Hepatic stellate cell (primary cell): ENCODE measurements at places on chromosomes 7 and 10.
A peak's percentile ranks its signal among the peaks of the same experiment; 100 is the strongest.

DNA sequence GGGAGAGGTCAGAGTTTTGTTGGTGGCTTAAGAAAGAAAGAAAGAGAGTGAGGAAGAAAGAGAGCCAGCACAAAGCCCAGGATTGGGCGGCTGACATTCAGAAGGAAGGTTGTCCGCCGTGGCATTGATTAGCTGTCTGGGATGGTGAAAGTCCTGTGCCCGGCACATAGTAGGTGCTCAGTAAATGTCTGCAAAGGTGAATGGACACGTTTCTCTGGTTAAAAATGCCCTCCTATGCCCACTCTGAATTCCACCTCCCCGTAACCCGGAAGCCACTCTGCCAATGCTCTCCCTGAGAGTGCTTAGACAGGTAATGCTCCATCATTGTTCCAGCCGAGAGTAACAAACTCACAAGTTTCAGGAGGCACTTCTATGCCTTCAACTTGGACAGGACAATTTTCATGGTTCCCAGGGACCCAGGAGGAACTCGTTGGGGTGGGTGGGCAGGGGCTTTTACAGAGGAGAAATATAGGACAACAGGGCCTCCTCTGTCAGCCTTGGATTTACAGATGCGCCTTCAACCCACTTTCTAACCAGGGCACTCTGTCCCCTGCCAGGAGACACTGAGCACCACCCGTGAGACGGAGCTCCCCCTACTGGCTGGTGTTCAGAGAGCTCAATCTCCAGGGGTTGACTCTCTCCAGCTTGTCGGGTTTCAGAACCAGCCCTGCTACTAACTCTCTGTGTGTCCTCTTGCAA lies 411.5 kb upstream of the ZMIZ1 start:
- DNase-seq = peak; percentile 74

GRCh38 chr10:58590152-58590840 lies 77.6 kb downstream of the BICC1 start:
- peak; percentile 83 for DNase-seq

DNA sequence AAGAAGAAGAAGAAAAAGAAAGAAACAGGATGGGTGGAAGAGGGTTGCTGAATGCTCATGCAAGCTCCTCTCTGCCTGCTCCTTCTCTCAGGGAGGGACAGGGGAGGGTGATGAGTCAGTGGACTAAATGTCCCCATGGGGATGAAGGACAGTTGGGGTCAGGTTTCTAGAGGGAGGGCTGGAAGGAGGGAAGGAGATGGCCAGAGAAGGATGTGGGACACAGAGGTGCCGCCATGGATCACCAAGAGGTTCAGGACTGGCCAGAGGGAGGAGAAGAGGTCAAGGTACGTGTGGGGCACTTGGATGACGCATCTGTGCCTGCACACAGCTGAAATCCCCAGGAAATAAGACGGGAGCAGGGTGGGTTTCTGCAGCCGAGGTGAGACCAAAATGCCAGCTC lies 88.9 kb upstream of the GTF2I start:
- DNase-seq = peak; percentile 38

- DNase-seq = no peak
Observed at GRCh38 chr7:26376175-26376917, 84.7 kb downstream of the SNX10 start.

DNA sequence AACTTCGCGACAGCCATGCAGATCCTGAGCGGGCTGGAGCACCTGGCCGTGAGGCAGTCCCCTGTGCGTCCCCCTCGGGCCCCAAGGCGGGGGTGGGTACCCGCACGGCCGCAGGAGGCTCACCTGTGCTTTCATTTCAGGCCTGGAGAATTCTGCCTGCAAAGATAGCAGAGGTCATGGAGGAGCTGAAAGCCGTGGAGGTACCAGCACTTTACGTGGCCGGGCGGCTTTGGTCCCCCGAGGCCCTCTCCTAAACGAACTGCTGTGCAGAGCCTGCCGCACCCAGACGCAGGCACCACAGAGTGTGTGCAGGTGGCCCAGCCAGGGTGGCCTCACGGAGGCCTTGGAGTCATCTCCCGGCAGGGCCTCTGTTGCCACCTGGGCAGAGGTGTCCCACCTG lies 11.1 kb upstream of the UTF1 start:
- no peak for DNase-seq

DNA sequence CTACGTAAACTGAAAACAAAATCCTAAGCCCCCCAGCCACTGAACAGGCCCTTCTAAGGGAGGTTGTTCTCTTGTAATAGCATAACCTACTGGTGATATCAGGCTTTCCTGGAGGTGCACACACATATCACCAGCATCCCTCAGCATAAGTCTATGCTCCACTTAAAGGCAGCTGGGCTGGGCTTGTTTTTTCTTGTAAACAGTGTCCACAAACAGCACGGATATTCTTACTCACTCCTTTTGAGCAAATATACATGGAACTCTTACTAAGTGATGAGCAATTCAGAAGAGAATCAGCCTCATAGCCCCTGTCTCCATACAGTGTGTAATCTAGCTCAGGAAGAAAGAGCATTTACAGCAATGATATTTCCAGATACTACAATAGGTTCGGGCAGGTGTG lies 2.4 kb downstream of the LRIT1 start:
- no peak for DNase-seq

GRCh38 chr7:37705976-37706375 lies 22.4 kb downstream of the GPR141 start:
- DNase-seq = no peak

DNA sequence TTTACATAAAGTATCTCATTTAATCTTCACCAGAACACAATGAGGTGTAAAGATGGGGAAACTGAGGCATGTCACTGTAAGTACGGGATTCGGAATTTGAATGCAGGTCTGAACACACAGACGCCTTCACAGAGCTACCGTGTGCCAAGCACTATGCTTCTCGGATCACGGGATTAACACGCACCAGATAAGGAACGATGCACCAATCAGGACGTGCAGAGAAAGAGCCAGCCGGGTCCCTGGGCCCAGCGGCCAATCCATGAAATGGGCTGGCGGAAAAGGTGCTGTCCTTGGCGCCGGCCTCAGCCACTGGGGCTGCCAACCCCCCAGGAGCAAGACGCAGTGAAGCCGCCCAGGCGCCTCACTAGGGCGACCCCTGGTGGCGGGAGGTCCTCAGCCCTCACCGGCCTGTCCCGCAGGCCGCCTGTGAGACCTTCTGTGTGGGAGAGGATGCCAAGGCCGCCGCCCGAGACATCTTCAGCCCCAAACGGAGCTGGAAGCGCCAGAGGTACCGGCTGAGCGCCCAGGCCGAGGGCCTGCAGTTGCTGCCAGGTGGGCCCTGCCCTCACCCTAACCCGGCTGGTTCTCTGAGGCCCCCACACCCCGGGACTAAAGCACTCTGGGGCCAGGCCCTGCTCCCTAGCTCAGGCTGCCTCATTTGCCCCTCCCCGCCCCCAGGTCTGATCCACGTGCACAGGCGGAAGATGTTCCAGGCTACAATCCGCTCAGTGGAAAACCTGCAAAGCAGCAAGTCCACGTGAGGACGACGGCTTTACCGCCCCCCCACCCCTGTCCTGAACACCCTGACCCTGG lies 15.6 kb downstream of the ATG9B start:
- peak; percentile 88 for DNase-seq

DNA sequence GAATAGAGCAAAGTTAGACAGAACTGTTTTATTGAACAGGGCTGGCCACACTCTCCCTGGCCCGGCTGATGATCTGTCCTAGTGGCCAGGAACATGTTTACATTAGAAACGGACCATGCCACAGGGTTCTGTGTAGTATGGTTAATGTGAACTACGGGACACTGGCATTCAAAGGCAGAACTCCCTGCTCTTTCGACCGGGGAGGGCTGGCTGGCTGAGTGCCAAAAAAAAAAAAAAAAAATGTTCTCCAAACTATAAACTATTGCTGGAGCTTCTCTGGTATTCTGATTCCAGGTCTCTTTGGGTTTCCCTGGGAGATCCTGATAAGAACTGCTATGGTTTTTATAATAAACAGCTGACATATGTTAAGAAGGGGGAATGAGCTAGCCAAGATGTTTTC lies 1262.6 kb upstream of the SORCS1 start:
- DNase-seq = no peak

GRCh38 chr7:141557360-141557759 lies 6.2 kb downstream of the AGK start:
- DNase-seq = no peak

- no peak for DNase-seq
Observed at GRCh38 chr7:15068324-15068723, 165.8 kb upstream of the DGKB start.

GRCh38 chr7:153657182-153657800 lies 394.9 kb upstream of the DPP6 start:
- DNase-seq = no peak

DNA sequence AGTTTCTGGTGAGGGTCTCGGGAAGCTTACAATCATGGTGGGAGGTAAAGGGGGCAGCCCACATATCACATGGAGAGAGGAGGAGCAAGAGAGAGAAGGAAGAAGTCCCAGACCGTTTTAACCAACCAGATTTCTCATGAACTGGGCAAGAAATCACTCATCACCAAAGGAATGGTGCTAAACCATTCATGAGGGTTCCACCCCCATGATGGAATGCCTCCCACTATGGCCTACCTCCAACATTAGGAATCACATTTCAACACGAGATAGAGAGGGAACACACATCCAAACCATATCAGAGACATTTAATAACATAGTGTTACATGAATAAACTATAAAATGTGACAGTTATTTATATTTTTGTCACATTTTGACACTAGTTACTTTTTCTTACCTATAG lies 214.8 kb upstream of the MAGI2 start:
- DNase-seq = no peak

- DNase-seq = no peak
Observed at GRCh38 chr7:154427533-154427932, 375.3 kb downstream of the DPP6 start.

DNA sequence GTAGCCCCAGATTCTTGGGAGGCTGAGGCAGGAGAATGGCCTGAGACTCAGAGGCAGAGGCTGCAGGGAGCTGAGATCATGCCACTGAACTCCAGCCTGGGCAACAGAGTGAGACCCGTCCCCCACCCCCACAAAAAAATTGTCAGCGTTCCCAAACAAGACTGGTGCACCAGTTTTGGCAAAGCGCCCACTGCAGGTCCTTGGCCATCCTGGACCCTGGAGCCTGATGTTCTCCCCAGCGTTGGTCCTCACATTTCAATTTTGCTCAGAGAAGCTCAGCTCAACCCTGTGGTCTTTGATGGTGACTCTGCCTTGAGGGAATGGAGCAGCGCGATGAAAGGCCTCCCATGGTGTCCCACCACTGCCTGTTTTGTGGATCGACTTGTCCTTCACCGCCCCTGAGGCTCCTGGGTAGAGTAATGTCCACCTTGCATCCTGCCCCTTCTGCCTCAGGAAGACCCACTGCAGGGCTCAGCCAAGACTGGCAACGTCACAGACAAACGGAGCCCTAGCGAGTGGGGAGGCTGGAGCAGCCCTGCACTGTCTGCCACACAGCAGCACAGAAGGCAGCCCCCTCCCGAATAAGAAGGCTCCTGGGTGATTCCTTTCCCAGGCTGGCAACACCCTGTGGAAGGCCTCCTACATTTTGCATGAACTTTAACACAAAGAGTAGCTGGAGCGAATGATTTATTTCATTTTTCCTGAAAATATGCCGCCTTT lies 410.9 kb downstream of the TCERG1L start:
- no peak for DNase-seq

GRCh38 chr7:43351683-43352082 lies 231.2 kb upstream of the STK17A start:
- no peak for DNase-seq

DNA sequence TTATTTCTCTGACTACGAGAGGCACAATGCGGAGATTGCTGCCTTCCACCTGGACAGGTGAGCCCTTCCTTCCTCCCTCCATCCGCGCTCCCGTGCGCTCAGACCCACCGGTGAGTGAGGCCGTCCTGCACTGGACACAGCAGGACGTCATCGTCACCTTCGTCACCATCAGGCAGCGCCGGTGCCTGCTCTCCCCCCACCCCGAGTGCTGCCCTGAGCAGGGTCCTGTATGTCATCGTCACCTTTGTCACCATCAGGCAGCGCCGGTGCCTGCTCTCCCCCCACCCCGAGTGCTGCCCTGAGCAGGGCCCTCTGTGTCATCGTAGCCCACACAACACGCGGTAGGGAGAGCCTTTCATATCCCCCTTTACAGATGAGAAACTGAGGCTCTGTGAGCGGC lies 43.5 kb upstream of the FOXL3 start:
- DNase-seq = no peak

DNA sequence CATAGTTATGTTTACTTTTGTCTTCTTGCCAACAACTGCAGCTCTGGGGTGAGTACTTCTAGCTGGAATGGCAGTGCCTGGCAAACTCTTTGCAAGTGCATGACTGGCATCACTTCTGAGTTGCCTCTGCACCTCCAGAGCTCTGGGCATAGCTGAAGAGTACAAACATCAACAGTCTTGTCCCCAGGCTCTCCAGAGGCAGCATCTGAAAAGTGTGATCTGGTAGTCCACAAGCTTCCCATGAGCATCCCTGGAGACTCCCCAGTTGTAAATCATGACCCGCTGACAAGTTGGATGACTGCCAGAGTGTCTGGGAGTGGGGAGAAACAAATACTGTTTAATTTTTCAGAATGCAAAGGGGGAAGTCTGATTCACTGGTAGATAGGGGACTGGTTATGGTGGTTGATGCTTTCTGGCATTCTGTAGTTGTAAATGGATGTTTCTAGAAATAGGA lies 138.9 kb upstream of the CDK13 start:
- peak; percentile 27 for DNase-seq

- DNase-seq = no peak
Observed at GRCh38 chr10:7261351-7261750, 149.5 kb downstream of the SFMBT2 start.

GRCh38 chr10:103761075-103761920 lies 94.1 kb downstream of the SH3PXD2A start:
- DNase-seq = no peak
